ENCODE measurements at places on chromosomes 6 and 20.

DNA sequence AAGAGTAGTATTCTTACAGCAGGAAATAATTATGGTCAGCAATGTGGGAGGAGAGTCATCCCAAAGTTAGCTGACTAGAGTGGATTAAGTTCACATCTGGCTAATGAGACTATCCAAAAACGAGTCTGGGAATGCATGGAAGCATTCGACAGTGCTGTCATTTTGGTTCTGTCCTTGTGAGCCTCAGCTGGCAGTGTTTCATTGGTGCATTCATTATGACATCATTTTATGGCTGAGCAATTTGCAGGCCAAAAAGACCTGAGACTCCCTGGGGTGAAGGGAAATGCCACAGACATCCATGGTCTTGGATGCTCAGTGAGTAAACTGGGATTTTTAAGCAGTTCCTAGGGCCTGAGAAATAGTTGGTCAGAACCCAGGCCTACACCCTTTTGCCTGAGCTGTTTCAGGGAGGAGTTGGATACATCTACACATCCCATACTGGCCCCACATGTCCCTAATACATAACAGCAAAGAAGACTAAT, 196.4 kb upstream of the CCN2 start:
- DNase-seq, result no peak

- DNase-seq, result no peak
Observed at GRCh38 chr6:44444853-44445252, 57.3 kb downstream of the CDC5L start.

- DNase-seq, result no peak
Observed at GRCh38 chr6:139981768-139982181, 607.3 kb upstream of the CITED2 start.

DNA sequence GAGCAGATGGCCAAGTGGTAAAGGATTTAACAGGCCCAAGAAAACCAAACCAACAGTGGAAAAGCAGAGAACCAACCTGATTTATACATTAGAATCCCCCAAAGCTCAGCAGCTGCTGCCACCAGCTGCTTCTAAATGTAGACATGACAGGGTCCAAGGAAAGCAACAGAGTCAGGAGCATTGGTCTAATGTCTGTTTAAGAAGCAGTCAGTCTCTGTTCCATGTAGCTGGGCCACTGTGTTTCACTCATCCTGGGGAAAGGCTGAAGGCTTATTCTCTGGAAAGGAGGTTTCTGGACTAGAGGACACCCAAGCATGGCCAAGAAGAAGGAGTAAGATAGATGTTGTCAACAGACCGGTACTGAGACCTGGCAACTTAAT, 75.4 kb downstream of the TMEM244 start:
- no peak for DNase-seq

DNA sequence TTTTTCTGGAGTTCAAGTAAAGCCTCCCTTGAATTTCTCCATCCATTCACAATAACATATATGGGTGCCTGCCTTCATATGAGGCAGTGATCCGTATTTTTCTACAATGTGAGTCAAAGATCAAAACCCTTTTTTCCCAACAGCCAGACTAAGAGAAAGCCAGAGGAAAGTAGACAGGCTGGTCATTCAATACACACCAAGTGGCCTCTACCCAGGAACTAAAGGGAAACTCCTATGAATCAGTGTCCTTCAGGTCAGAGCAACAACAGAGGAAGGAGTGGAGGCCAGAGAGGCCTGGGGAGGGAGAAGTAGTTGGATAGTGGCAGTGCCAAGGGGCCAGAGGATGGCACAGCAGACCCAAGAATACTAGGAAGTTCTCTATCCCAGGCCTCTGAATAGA, 23.8 kb downstream of the SIM1 start:
- no peak for DNase-seq

DNA sequence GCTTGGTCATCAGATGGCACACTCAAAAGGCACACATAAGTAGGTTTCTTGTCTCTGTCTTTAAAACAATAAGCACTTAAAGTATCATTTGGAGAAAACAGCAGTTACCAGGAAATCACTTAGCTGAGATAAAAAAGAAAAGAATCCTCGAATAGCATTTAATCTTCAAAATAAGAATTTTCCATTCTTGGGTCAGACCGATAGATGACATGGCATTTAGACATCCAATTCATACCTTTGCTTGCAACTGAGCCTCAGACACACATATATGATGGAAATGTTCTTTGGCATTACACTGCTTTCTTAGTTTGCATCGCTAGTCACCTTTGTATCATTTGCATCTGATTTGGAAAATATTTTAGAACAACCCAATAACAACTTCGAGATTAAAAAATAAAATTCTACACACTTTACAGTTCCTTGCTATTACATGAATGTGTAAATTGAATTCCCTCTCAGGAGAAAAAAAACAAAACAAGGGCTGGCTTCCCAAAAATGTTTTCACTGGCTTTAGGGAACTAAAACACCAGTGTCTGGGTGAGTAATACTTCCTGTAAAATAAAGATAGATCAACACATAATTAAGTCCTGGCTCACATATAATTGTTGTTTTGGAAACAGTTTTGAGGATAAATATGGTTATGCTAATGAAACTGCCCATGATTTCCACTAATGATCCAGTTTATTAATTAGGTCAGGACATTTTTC, 1.3 kb upstream of the RNF217 start:
- no peak for DNase-seq

GRCh38 chr6:35044761-35045421, 96.2 kb downstream of the TCP11 start:
- no peak for DNase-seq

GRCh38 chr6:24494821-24495795, at the start of gene ALDH5A1:
ALDH5A1 (plus strand) TSS chr6:24494969; CDS start chr6:24494997, 28 bp downstream.
- DNase-seq, result peak; percentile 81

DNA sequence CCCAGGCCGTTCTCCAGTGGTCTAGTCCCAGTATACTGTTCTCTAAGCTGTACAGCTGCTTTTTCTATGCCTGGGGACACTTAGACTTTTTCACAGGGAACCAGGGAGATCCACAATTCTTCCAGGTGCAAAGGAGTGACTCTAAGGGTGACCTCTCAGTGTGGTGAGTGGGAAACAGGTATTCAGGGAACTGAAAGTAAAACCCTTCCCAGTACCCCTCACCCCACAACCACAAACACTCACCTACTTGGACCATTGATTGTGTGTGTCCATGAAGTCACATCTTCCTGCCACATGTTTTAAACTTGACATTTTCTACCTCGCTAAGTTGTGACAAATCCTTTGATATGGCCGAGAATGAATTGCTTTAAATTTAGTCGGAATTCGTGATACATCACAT, 183.6 kb downstream of the CLIC5 start:
- no peak for DNase-seq

GRCh38 chr6:83051377-83052172, 14.1 kb downstream of the UBE3D start:
- DNase-seq, result no peak

DNA sequence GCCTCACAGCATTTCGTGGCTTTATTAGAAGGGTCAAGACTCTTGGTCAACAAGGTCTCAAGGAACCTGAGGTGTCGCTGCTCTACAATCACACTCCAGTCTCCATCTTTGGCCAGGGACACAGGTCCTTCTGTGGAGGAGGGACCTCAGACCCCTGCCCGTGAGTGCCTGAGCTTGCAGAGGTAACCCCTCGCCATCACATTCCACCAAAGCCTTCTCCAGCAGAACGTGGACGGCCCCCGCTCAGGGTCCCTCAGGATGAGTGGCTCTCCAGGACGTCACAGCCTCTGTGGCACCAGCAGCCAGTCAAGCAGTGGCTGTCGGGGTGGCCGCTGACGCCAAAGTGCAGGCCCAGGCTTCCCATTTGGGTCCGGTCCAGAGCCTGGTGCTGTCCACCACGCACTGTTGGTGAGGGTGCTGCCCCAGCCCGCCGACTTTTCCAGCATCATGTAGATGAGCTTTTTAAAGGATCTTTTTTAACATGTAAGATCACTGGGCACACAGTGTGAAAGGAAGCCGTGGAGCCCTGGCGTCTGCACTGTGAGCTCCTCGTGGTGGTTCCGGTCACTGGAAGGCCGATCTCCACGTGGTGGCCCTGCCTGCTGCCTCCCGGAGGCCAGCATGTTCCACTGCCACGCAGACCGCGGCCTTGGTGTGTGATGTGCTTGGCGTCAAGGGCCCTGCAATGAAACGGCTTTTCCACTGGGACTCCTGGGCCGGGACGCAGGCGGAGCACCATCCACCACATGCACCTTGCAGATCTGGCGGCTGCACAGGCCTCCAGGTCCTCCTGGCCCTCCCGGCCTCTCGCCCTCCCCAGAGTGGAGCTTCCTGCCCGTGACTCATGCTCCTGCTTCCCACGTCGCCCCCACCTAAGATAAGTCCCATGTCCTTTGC, 8.3 kb upstream of the KIF25 start:
- DNase-seq, result no peak

DNA sequence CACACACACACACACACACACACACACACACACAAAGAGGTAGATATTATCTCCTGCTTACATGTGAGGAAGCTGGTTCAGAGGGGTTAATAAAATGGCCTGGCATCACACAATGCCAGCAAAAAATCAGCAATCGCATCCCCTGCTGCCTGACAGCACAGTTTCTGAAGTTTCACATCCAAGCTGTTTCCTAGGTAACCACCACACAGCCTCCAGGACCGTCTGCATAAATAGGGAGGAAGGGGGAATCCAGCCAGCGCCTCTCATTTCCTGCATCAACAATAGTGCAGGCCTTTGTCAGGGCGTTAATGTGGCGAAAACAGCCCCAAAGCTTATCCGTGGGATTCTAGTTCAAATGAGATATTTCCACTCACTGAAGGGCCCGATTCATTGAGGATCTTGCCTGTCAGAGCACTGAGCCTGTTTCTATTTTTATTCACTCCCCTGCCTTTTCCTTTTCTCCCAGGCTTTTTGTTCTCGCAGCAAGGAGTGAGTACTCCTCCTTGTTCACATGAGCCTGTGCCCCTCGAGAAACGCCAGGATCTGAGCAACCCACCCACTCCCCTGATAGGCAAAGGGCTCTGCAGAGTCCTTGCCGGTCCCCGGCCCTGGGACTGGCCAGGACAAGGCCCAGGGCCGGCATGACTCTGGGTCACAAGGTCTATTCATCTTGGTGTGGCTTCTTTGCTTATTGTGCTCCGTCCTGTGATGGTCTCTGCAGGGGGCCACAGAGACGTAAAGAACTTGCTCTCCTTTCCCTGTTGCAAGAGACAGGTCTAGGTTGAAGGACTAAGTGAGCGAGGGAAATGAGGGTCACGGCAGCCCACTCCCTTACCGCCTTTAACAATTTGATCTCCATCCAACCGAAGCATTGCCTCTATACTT, 32.7 kb downstream of the TUBB2B start:
- DNase-seq, result no peak

DNA sequence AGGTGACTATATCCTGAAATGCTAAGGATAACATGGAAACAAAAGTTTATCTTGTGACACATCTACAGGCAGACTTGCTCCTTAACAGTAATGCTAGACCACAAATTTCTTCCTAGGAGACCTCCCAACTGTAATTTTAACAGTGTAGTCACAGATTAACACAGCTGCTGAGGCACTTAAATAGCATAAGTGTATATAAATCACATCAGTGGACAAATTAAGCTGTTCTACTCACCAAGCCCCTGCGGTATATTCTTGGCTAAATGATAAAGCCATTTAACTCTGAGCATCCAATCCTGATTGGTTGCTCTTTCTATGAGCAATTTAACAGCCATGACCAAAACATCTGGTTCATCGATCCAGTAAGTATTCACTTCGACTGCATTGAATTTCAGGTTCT, 73.3 kb upstream of the LYRM2 start:
- DNase-seq, result no peak

- DNase-seq, result no peak
Observed at GRCh38 chr6:32943864-32944649, 3.2 kb upstream of the HLA-DMB start.

- no peak for DNase-seq
Observed at GRCh38 chr6:50825375-50826036, 6.8 kb downstream of the TFAP2B start.

DNA sequence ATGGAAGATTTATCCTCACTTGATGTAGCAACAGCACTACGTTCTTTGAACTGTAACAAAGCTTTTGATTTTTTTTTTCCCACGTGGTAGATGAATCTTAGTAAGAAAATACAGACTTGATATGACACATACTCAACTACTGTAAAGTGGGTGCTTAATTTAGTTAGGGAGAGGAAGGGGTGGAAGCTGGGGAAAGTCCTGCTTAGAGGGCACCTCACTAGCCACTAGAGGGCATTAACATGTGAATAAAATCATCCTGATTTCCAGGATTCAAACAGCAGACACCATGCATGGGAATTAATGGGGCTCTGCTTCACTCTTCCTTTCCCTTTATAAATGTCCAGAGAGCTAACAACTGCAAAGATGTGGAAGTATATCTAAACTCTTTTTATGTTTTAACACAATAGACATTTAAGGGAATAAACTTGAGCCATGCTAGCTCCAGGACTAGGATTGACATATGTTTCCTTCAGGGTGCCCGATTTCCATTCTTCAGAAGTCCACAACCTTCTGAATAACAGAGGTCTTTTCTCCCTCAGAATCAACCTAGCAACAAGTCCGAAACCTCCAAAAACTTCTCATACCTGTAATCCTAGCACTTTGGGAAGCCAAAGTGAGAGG, 250.1 kb downstream of the ATXN1 start:
- no peak for DNase-seq

- DNase-seq, result no peak
Observed at GRCh38 chr6:166507809-166508564, 78.5 kb downstream of the RAMACL start.

DNA sequence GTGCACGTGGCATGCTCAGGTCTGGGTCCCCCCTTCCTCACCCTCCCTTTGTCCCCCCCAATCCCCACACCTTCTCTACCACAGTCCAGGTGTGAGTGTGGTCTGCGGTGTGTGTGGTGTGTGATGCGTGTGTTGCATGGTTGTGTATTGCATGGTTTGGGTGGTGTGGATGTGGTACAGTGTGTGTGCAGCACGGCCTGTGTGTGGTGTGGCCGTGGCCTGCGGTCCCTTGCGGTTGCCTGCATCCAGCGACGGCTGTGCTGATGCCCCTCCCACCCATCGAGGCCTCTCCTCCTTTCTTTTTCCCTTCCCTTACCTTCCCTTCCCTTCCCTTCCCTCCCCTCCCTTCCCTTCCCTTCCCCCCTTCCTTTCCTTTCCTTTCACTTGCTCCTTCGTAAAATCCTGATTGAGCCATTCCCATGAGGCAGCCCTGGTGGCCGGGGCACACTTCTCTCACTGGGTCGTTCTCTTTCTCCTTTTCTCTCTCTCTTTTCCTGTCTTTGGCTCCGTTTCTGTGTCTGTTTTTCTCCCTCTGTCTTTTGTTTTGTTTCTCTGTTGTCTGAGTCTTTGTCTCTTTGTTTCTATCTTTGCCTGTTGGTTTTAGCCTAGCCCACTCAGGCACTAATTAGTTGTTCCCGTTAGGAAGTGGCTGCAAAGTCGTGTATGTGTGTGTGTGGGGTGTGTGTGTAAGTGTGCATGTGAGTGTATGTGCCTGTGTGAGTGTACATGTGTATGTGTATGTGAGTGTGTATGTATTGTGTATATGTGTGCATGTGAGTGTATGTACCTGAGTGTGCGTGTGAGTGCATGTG, 65.7 kb downstream of the SRC start:
- no peak for DNase-seq

Data from type B pancreatic cell (in vitro differentiated cells).